Skeletal muscle tissue (tissue), 5 donors: ENCODE measurements at places on chromosomes 2 and 18. TPM values are rescaled to one million over a fixed set of nuclear protein-coding genes. Genes with fewer than 3 reads are reported as not detected.

Gene PLCD4
- total RNA-seq: 27.7 TPM

Gene MAB21L4
- not detected for total RNA-seq

Gene DNAJC10
- total RNA-seq: 27.1 TPM

Gene UPP2
- not detected for total RNA-seq

Gene SLC35F6
- total RNA-seq: 7.8 TPM

Gene MALL
- 8.9 TPM for total RNA-seq

Gene EHD3
- total RNA-seq: 2.6 TPM

Gene GPR45
- total RNA-seq: not detected

Gene ANKRD62
- not detected for total RNA-seq

Gene LTBP1
- 78.8 TPM for total RNA-seq

Gene NTSR2
- total RNA-seq: not detected

Gene HRH4
- total RNA-seq: not detected

Gene ABCG5
- total RNA-seq: not detected

Gene SLC9A4
- not detected for total RNA-seq

Gene CFAP65
- not detected for total RNA-seq

Gene STEAP3
- total RNA-seq: 8.9 TPM

Gene SAG
- not detected for total RNA-seq

Gene LHCGR
- total RNA-seq: 4.2 TPM

Gene TXNDC2
- not detected for total RNA-seq

Gene PROC
- total RNA-seq: not detected

Gene ABCB11
- not detected for total RNA-seq

Gene GIGYF2
- total RNA-seq: 74.1 TPM

Gene TMEM131
- total RNA-seq: 32.9 TPM

Gene FKBP1B
- 1.6 TPM for total RNA-seq

Gene FN1
- total RNA-seq: 301 TPM

Gene FLACC1
- 1.0 TPM for total RNA-seq

Gene SLC14A1
- 14.6 TPM for total RNA-seq

Gene GAREM2
- 1.0 TPM for total RNA-seq

Gene RPRD1A
- 35.0 TPM for total RNA-seq

Gene LYPD1
- 4.2 TPM for total RNA-seq

Gene NFE2L2
- 21.4 TPM for total RNA-seq

Gene SERPINB3
- not detected for total RNA-seq

Gene SPC25
- total RNA-seq: 3.7 TPM

Gene RBM44
- 2.1 TPM for total RNA-seq

Gene PPP1R1C
- total RNA-seq: 1.6 TPM

Gene ACYP2
- 13.0 TPM for total RNA-seq

Gene DCDC2C
- not detected for total RNA-seq
